ENCODE measurements at places on chromosomes 3 and 15.

DNA sequence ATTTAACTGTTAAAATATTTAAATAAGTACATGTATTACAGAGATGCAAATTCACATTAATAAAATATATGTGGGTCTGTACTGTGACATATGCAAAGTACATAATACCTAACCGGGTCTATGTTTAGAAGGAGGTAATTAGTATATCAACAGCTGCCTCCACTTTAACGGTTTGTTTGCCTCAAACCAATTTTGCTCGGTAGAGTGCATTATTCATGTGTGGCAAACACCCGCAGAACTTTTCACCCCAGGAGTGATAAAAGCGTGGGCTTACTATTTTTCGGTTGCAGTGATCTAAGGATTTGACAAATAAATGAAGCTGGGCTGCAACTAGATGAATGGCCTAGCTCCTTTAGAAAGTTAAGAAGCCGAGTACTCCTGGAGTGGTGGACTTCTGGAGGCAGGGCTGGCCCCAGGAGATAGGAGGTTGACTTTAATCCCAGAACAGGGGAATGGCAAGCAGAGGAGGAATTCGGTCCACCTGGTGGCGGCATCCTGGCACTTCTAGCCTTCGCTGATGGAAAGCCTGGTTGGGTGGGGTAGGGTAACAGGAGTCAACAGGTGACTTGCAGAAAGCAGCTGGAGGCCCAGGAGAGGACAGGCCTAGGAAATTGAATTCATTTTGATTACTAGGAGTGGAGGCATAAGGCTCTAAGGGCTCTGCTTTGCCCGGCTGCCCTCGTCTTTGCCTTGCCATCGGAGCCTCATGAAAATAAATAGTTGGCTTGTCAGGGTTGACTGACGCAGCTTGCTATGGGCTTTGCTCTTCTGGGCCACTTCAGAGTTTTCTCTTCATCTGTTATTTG is 2.4 kb downstream of the SLCO3A1 start:
- no peak for DNase-seq

- no peak for DNase-seq
These were observed 538.1 kb upstream of the ATP11B start for GRCh38 chr3:182255158-182255557.

- no peak for DNase-seq
These were observed 37.4 kb upstream of the SECISBP2L start for GRCh38 chr15:49083401-49084284.

DNA sequence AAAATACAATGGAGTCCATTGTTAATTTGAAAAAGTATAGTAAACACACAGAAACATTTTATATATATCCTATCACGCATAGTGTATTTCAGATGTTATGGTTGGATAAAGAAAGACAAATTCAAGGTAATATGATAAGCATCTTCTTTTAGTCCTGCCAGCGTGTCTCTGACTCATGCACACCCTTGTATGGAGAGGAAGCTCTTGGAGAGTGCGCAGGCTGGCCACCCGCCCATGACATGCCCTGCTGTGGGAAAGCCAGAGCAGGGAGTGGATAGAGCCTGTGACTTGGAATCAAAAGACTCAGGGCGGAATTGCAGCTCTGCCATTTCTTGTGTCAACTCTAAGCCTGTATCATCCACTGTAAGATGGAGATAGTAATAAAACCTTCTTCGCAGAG is 23.0 kb upstream of the COPG1 start:
- no peak for DNase-seq

GRCh38 chr3:47024932-47025331 is 45.5 kb downstream of the NBEAL2 start:
- DNase-seq, result no peak

GRCh38 chr3:1010228-1010627 is 82.6 kb upstream of the CNTN6 start:
- DNase-seq, result no peak

GRCh38 chr15:85480923-85481322 is 100.5 kb downstream of the AKAP13 start:
- no peak for DNase-seq

GRCh38 chr3:37467761-37468160 is 293.4 kb upstream of the LRRFIP2 start:
- no peak for DNase-seq

- DNase-seq, result no peak
These were observed 38.6 kb downstream of the PDZRN3 start for GRCh38 chr3:73586190-73586589.

DNA sequence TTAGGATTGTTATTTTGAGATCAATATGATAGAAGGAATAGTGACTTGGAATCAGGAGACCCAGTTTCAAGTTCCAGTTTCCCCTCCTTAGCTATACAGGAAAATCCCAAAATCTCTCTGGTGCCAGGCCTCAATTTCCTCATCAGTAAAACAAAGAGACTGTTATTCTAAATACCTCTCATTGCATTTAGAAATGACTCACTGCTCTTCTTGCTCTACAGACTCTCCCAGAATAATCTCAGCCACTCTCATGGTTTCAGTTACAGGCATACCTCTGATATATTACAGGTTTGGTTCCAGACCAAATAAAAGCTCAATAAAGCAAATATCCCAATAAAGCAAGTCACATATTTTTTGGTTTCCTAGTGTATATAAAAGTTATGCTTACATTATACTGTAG is 28.3 kb downstream of the IMPG2 start:
- DNase-seq, result no peak

DNA sequence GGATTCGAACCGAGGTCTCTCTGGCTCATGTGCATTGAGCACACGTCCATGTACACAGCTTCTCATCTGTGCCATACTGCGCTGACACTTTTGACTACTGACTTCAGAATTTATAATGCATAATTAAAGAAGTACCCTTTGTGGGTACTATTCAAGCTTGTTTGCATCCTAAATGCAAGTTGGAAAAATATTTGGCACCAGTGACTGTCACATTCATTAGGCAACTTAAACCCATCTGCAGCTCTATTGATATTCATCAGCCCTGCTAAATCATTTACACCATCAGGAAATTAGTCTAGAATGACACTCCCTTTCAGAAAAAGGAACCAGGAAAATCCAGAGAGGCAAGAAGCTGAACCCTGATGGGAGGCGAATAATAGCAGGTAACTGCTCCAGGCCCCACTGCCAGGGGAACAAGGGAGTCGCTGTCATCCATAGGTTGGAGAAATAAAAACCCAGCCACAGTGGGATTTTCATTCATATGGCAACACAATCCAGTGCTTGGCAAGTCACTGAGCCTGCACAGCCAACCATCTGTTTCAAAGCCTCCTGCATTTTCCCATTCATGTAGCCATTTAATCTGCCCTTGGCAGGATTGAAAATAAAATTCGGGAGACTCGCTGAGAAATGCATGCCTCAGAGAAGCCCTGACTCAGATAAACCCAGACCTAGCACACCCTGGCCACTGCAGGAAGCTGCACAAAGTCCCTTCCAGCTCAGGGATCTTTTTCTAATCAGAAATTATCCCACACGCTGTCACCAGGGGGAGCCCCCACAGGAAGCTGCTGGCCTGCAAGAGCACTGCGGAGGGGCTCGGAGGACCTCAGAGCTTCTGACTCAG is 103.0 kb upstream of the VEPH1 start:
- no peak for DNase-seq

- DNase-seq, result no peak
These were observed 27.3 kb upstream of the SPRED1 start for GRCh38 chr15:38225381-38225780.

- DNase-seq, result no peak
These were observed 25.2 kb downstream of the TMEM202 start for GRCh38 chr15:72423256-72423655.

GRCh38 chr3:167978486-167978885 is 117.2 kb downstream of the GOLIM4 start:
- DNase-seq, result no peak

DNA sequence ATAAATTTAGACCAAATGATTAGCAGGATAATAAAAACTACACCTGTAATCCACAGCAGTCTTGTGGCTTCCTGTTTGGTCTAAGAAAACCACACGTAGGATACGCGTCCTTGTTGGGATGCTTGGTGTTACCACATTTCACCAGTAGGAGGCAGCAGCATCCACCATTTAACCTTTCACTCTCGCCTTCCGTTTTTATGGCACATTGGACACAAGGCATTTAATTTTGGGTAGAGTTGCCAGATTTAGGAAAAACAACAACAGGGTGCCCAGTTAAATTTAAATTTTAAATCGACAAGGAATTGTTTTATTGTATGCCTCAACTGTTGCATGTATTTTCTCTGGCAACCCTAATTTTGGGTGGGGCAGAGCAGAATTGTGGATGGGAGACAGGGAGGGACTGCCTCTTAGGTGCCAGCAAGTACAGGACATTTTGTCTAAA is 6.3 kb downstream of the LRRC31 start:
- DNase-seq, result no peak

GRCh38 chr3:177459401-177459800 is 262.1 kb upstream of the TBL1XR1 start:
- DNase-seq, result no peak

DNA sequence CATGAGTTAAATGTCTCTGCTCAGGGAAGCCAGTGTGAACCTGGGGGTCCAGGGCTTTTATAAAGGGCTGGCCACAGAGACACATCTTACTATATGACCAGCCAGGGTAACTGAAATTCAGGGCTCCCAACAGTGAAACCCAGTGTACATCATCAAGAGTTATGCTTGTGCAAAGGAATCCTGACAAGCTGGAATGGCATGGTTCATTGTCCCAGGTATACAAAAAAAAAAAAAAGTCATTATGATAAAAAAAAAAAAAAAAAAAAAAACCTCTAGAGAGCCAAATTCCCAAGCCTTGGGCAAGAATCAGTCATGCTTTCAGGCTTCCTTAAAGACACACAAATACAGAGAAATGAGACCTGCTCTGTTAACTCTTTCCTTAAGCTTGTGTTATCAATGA is 452.0 kb downstream of the GABRG3 start:
- no peak for DNase-seq

DNA sequence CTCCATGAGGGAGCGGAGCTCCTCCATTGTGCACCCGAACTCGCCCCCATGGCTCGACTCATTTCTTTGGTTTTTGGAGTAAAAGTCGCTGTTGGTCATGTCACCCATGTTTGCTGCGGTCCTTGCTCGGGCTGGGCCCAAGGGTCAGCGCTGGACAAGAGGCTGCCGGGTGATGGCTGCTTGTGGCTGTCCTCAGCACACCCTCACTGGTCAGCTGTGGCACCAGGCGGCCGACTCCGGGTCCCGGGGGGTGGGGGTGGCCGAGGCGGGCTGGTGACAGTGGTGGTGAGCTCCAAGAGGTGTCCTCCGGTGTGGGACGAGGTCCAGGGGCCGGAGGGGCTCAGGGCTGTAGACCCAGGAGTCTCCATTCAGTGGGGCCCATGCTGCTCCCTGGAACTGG is 56.0 kb downstream of the ATP2B2 start:
- no peak for DNase-seq

GRCh38 chr15:78640527-78641101 is 396 bp downstream of the CHRNB4 start:
- DNase-seq, result no peak

GRCh38 chr3:186258968-186259367 is 103.1 kb downstream of the DGKG start:
- DNase-seq, result no peak

DNA sequence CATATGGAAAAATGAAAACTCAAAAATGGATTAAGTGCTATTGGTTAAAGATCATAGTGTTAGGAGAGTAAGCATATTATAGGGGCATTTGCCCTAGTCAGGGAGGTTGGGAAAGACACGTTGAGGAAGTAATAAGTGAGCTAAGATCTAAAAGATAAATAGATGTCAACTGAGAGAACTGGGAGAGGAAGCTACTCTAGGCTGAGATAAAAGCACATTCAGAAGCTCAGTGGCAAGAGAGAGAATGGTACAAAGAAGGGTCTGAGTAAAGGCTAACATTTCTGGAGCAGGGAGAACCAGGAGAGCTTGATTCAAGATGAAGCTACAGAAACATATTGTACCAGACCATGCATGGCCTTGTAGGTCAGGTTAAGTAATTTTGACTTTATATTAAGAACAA is 63.9 kb downstream of the TRPC1 start:
- DNase-seq, result no peak

- DNase-seq, result no peak
These were observed 42.9 kb downstream of the SIDT1 start for GRCh38 chr3:113575206-113575605.

GRCh38 chr15:54605556-54605955 is 591.2 kb downstream of the RSL24D1 start:
- DNase-seq, result no peak

GRCh38 chr15:65392368-65392767 is 14.6 kb upstream of the IGDCC3 start:
- no peak for DNase-seq

- no peak for DNase-seq
These were observed 50.8 kb downstream of the GPR176 start for GRCh38 chr15:39869254-39869653.

DNA sequence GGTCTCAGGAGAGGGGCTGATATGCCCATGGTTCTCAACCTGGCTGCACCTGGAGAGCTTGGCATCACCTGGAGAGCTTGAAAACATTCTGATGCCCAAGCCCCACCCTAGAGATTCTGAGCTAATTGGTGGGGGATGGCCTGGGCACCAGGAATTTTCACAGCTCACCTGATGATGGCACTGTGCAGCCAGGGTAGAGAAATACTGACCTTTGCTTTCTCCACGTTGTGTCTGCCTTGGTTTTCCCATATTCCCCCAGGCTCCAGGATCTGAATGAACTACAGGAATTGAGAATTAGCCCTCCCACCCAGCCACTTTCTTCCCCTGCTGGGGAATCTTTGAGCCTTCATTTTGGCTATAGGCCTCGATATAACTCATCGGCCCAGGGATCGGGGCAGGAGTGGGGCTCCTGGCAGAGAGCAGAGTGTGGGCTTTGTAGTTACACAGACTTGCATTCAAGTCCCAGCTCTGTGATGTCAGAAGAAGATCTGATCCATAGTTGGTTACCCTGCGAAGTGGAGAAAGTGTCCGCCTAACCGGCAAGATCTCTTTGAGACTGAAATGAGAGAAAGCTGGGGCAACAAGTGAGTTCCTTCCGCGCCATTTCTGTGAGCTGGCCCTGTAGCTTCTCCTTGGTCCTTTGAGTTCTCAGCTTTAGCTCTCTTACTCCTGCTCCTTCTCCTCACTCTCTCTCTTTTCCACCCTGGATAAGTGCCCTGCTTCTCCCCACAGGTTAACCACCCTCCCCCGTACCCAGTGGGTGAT is 33.1 kb upstream of the UBE2Q2 start:
- no peak for DNase-seq

DNA sequence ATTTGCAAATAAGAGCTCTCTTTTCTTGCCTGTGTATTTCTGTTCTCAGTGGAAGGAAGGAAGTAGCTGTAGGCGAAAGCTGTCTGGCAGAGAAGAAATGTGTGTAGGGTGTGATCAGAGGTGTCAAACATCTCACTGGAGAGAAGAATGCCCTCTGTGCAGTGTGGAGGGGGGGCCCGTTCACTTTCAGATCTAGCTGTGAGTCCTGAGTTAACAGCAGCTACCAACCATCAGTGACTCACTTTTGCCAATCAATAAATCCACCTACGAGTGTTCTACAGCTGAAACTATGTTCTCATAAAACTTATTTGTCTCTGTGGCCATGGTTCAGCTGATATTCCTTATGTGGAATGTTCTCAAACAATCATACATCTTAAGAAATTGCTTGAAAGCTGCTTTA is 103.7 kb downstream of the FRMD4B start:
- no peak for DNase-seq

- no peak for DNase-seq
These were observed 95.1 kb downstream of the RPL39L start for GRCh38 chr3:187044206-187044605.

GRCh38 chr3:135083756-135084155 is 288.7 kb downstream of the EPHB1 start:
- no peak for DNase-seq

Data from esophagus squamous epithelium (tissue), 5 donors.